ENCODE measurements at places on chromosomes 7 and 10. TPM values are rescaled to one million over a fixed set of nuclear protein-coding genes. Genes with fewer than 3 reads are reported as not detected.

DNA sequence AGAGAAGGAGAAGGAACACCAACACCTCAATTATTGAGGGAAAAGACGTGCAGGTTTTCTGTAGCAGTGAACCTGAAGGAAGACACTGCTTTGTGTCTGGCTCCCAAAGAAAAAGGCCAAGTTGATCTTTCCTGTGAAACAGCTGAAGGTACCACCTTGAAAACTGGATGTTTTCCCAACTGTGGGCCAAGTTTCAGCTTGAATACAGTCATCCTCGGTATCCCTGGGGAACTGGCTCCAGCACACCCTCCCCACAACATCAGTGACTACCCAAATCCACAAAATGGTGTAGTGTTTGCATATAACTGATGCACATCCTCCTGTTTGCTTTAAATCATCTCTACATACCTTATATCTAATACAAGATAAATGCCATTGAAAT, 297.0 kb upstream of the PITRM1 start:
- H3K4me1 ChIP-seq: peaks cover 32% of the 10 kb centered on the region
- H3K27me3 ChIP-seq: peaks cover 16% of the 10 kb centered on the region
- H3K4me3 ChIP-seq: no peak overlapping the region
- no peak for DNase-seq
- H3K36me3 ChIP-seq: no peaks in the 10 kb centered on the region

The SPOCK2 gene
- 142 TPM for total RNA-seq

DNA sequence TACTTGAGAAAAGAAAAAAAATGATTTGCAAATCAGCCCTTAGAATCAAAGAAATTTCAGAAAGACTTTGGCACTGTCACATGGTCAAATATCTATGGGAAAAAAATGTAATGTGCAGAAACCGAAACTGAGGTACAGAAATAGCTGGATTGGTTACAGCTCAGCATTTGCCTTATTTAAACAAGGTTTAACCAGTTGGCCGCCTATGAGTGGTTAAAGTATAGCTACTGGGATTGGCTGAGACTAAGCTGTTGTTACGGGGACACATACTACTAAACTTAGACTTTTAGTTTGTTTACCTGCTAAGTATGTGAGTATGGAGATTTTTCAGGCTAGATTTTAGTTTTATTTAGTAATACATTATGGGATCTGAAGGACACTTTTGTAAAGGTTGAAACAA, 38.6 kb downstream of the SFTPD start:
- H3K27ac ChIP-seq: no peak overlapping the region
- H3K36me3 ChIP-seq: no peaks in the 10 kb centered on the region
- H3K4me1 ChIP-seq: peaks cover 4% of the 10 kb centered on the region
- H3K27me3 ChIP-seq: peaks cover 38% of the 10 kb centered on the region

The WIPF3 gene
- total RNA-seq: not detected

DNA sequence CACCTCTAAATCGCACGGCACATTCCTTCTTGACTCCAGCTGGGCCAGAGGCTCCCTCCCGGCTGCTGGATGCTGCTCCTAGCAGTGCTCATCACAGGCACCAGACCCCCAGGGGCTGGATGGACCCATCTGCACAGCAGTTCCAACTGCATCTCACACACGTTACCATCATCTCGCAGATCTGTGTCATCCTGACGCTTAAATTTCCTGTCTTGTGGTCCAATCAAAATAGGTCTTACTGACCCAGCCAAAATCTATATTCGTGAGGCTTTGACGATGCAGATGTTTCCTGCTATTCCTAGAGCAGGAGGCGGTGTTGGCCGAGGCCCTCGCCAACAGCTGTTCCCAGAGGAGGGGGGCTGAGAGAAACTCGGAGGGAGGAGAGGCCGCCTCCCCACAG, 108.0 kb downstream of the MKI67 start:
- H3K27me3 ChIP-seq: peaks cover 5% of the 10 kb centered on the region
- DNase-seq: no peak
- peaks cover 3% of the 10 kb centered on the region for H3K4me1 ChIP-seq
- no peak overlapping the region for H3K27ac ChIP-seq
- peak overlapping the region; percentile 54 for H3K4me3 ChIP-seq

DNA sequence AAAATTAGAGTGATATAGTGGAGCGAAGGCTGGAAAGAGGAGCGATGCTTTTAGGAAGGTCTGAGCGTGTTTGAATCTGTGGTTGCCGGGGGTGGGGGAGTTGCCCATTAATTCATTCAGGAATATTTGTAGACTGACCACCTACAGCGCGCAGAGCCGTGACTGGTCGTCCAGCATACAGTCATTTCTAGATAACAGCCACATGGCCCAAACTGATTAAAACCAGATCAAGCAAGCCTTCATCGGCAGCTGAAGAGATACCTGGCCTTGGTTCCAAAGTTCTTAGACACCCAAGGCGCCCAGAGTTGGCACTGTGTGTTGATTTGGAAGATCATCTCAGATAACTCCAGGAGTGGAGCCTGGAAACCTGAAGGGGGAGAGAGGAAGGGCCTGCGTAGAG, 1.7 kb downstream of the PROSER2 start:
- no peak for DNase-seq
- H3K27me3 ChIP-seq: peaks cover 57% of the 10 kb centered on the region
- H3K27ac ChIP-seq: no peak overlapping the region
- no peaks in the 10 kb centered on the region for H3K36me3 ChIP-seq
- H3K4me3 ChIP-seq: no peak overlapping the region

- H3K36me3 ChIP-seq: peaks cover 31% of the 10 kb centered on the region
- H3K27me3 ChIP-seq: no peaks in the 10 kb centered on the region
These were observed 23.4 kb downstream of the HYCC1 start for GRCh38 chr7:22990588-22990949.
